ENCODE measurements at places on chromosomes 2 and 18.
A peak's percentile ranks its signal among the peaks of the same experiment; 100 is the strongest.

DNA sequence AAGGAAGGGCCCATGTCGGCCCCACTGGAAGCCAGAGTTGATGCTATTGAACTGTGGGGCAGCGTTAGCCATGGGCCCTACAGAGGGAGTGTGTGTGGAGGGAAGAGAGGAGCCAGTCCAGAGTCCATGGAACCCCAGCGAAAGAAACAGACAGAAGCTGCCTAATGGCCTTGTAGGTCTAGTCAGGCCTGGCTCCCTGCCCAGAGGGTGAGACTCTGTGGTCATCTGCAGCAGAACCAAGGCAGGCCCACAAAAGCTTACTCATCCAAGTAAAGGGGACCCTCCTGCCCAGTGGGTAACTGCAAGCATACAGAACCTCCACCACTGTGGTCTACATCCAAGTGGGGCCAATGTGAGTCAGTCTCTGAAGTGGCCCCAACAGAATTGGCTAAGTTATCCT lies 439.8 kb downstream of the TGIF1 start:
- DNase-seq: no peak

DNA sequence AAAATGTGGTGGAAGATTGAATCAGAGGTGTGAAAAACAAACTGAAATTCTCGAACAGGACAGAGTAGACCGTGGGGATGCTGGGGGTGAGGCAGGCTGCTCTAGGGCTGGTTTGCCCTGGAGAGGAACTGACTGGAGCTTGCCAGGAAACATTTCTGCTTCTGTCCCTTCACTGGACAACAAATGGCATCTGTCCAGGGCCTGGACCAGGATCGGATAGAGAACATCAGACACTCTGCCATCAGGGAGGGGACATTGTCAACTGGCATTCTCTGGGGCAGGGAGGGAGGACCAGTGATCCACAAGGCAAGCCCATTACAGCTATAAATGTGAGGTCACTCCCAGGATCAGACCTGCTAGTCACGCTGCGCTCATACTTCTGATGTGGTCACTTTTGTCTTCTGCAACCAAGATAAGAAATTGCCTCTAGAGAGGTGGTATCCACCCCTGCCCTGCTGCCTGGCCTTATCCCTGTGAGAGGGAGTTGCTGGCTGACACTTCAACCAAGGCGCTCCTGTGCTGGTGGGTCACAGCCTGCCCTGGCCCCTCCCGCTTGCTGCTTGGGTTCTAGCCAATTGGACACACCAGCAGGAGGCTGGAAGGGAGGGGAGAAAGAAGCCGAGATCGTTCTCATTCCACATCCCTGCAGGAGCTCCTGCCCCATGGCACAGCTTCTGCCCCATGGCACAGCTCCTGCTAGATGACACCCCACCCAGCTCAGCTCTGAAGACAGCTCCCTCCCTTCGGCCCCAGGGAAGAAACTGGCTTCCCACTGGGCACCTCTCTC lies 8.7 kb downstream of the NPPC start:
- DNase-seq: no peak

GRCh38 chr2:190062053-190062452 lies 476 bp downstream of the MSTN start:
- DNase-seq: peak; percentile 8

DNA sequence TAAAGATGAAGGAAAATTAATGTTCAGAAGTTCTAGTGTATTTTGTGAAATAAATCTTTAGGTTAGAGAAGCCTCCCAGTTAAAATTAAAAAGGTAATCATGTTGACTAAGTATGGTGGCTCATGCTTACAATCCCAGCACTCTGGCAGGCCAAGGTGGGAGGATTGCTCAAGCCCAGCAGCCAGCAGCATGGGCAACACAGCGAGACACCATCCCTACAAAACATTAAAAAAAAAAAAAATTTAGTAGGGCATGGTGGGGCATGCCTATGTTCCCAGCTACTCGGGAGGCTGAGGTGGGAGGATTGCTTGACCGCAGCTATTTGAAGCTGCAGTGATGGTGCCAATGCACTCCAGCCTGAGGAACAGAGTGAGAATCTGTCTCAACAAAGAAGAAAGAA lies 17.9 kb downstream of the XPO1 start:
- DNase-seq: no peak

DNA sequence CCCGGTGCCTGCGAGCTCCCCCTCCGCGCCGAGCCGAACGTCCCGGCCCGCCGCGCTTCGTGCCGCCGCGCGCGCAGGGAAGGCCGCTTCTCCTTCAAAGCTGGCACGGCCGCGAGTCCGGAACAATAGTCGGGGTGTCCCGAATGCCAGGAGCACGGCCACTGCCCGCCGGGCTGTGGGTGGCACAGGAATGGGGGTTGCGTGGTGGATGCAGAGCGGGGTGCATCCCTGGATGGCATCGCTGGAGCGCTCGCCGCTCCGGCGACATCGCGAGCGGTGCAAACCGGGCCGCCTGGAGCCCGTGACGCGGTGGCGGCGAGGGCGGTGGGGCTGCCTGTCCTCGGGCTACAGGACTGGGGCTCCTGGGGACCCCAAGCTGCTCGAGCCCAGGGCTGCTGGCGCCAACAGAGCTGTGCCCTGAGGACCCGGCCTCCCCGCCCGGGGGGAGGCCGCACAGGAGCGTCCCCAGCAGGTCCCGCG lies 1.1 kb upstream of the SATB2 start:
- DNase-seq: no peak

DNA sequence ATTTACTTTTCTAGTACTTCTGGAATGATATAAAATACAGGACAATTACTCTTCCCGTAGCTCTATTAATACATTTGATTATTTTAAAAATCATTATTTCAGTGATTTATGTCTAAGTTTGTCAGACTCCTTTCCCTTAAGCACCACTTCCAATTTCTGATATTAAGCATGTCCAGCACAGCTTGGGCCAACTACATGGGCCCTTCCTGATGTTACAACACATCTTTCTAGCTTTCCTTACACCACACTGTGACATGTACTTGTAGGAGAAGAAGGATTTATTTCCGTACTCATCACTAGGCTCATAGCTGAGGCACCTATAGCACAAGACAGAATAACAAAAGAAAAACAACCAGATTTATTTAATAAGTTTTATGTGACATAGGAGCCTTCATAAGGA lies 134.8 kb upstream of the HNRNPA3 start:
- no peak for DNase-seq

DNA sequence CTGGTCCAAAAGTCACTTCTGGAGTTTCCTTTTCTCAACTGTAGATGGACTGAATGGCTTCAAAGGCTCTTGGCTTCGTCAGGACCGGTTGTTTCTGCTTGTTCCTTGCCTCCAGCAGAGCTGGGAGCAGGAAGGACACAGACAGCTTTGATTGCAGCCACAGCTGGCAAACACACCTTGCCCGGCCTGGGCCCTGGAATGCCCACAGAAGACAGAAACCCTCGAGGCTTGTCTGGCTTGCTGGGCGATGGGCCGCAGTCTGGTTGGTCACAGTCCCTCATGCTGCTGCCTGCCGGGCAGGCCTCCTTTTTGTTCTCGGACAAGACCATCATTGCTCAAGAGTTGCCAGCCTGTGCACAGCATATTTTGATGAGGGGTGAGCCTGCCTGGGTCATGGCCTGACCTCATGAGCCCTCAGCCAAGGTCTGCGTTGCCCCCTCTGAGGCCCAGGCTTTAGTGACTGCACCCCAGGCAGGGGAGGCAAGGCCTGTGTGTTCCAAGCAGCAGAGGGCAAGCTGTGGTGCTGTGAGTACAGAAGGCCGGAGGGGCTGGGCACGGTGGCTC lies 37.8 kb downstream of the ATP6V1C2 start:
- no peak for DNase-seq

GRCh38 chr2:224837066-224837465 lies 120.9 kb upstream of the CCDC195 start:
- no peak for DNase-seq

DNA sequence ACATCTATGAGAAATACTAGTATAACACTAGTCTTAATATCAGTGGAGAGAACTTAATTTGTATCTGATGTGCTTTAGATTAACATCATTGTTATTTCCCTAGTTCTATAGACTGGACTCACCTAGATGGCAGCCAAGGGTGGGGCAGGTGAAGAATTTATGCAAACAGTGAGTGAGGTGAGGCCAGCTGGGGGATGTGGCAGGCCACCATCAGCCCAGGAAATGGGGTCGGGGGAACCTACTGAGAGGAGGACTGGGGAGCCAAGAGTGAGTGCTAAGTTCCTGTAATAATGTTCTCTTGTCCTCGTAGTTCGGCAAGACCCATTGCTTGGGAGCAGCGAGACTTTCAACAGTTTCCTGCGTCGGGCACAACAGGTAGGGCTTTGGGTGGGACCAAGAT lies 2.5 kb downstream of the SNX17 start:
- DNase-seq: no peak

- no peak for DNase-seq
Measured at GRCh38 chr2:9288233-9288632, 81.6 kb downstream of the ASAP2 start.

- peak; percentile 69 for DNase-seq
Measured at GRCh38 chr2:219308142-219309101, 779 bp downstream of the PTPRN start.

DNA sequence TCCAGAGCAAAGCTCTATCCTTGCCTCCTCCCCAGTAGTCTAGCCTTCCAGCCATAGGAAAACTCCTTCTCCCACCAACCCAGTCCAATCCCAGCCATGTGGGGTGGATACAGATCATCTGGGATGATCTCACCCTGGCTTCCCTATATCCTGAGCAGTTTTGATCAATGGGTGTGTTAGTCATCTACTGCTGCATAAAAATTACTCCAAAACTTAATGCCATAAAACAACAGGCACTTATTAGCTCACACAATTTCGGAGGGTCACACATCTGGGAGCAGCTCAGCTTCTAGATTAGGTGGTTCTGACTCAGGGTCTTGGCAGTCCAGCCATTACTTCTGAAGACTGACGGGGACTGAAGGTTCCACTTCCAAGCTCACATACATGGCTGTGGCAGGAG lies 190.4 kb downstream of the SPP2 start:
- DNase-seq: no peak

DNA sequence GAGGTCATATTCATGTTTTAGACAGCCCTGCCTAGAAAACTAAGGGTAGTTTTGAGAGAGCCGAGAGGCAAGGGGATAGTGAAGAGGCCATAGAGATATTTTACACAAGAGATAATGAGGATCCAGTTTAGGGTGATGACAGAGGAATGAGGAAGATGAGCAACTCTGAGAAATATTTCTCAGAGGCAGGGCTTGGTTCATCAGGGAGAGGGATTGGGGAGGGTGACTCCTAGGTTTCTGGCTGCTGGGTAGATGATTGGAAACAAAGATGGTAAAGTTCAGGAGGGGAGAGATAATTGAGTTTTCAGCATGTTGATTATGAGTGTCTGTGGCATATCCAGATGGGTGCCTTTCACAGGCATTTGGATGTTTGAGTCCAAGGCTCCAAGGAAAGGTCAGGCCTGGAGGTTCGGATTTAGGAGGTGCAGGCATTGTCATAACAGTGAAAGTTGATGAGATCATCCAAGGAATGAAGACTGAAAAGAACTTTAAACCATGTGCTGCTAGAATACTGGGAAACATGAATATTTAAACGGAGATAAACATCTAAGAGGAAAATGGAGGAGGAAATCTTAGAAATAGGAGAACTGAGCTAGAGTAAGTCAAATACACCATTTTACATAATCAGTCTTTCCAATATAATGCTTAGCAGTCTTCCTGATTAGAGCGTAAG lies 7.4 kb downstream of the MYL12B start:
- DNase-seq: no peak

- DNase-seq: no peak
Measured at GRCh38 chr2:85695691-85696668, 1.8 kb downstream of the GNLY start.

- no peak for DNase-seq
Measured at GRCh38 chr2:82748653-82749052, 1710.4 kb downstream of the SUCLG1 start.

Measured in hindlimb muscle (tissue), 1 donor.